Astrocyte (in vitro differentiated cells and primary cell): ENCODE measurements at places on chromosomes 1 and 21.
A peak's percentile ranks its signal among the peaks of the same experiment; 100 is the strongest.

DNA sequence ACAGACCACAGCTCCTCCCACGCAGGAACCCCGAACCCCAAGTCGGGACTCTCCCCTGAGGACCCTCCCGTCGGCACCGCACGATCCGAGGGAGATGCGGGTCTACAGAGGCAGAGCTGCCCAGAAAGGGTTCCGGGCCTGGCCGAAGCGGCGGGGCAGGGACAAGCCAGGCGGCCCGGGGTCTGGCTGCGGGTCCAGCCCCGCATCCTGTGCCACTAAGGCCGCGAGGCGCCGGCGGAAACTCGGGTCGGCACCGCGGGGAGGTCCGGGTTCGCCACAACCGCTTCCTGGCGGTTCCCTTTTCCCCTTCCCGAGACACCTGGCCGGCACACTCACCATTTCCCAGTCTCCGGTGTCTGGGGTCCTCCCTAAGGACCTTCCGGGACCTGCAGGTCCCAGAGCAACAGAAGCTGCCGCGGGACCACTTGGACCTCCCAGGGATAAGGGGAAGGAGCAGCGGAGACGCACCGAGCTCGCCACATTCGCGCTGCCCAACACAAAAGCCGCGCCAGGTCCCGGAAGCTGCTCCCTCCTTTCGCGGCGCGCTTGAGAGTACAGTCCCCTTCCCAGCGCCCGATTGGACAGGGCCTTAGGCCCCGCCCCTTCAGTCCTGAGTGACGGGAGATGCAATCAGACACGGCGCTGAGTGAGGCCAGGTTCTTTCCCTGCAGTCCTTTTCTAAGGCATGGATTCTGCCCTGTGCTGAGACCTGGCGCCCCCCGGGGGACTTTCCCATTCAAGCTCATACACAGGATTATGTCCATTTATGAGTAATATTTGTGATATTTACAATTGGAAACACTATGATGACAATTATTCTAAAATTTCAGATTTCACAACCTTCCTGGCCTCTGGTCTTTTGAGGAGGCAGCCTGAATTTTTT is at the start of gene ZNF670:
Gene ZNF670 (minus strand): TSS at position 554 of the 883 bp plus-strand sequence. CDS start 215 bp downstream, at position 339.
- peaks cover 6% of the 10 kb centered on the region for H3K4me1 ChIP-seq
- H3K4me3 ChIP-seq, result peak within 1 kb of the TSS; percentile 83
- DNase-seq, result peak; percentile 88
- peak within 1 kb of the TSS; percentile 78 for H3K27ac ChIP-seq
- no peaks in the 10 kb centered on the region for H3K36me3 ChIP-seq

GRCh38 chr1:203362720-203363025 is 11.8 kb upstream of the FMOD start:
- peaks cover 32% of the 10 kb centered on the region for H3K27me3 ChIP-seq
- H3K4me1 ChIP-seq, result no peaks in the 10 kb centered on the region
- no peak overlapping the region for H3K4me3 ChIP-seq
- no peak overlapping the region for H3K27ac ChIP-seq
- no peak for DNase-seq

GRCh38 chr1:119504831-119505230 is 2.2 kb upstream of the HSD3B1 start:
- H3K27me3 ChIP-seq, result no peaks in the 10 kb centered on the region
- DNase-seq, result no peak
- H3K4me3 ChIP-seq, result no peak overlapping the region
- no peak overlapping the region for H3K27ac ChIP-seq
- no peaks in the 10 kb centered on the region for H3K4me1 ChIP-seq

DNA sequence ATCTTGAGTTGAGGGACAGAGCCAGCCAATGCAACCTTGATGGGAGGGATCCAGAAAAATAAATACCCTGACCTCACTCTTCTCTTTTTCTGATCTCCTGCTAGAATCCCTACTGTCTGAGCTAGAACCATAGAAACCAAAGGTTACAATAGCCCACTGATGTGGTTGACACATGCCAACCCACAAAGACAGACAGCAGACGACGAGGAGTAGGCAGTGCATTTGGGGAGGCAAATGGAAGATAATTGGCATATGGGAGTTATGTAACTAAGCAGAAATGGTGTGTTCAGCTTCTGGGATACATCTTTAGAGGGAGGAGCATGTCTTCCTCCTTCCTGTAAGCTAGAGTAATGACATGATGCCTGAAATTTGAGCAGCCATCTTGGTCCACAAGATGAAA is 171.7 kb upstream of the FGGY start:
- no peaks in the 10 kb centered on the region for H3K36me3 ChIP-seq
- peaks cover 45% of the 10 kb centered on the region for H3K4me1 ChIP-seq
- no peak for DNase-seq
- no peaks in the 10 kb centered on the region for H3K27me3 ChIP-seq

DNA sequence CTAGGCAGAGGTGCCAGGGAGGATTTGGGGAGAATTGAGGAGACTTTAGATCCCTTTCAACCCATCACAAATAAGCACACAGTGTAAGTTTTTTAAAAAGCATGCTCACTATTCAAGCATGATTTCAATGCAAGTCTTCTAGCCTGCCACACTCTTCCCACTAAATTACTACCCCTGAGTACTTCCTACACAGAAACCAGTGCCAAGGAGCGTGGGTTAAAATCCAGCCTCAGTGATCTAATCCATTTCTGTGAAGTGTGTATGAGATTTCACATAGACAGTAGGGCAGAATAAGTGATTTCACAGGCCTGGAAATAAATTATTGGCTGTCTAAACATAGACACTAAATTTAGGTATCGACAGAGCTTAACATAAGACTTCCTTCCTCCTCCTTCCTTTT is 142.9 kb upstream of the ATP1B1 start:
- no peak for DNase-seq
- no peaks in the 10 kb centered on the region for H3K36me3 ChIP-seq

DNA sequence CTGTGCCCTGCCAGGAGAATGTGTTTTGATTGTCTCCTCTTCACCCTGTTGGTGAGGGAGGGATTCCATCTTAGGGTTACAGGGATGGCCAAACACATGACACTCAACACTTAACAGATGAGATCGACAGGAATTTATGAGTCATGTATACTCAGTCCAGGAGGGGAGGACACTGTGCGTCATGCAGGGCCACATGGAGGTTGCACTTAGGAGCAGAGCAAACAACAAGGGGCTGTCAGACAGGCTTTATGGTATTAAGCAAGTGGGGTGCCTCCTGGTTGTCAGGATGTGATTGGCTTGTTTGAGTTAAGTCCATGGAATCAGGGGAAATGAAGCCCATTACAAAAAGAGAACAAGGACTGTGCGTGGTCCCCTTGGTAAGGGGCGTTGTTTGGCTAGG is 26.9 kb downstream of the EDARADD start:
- H3K36me3 ChIP-seq, result no peaks in the 10 kb centered on the region
- H3K27ac ChIP-seq, result no peak overlapping the region
- DNase-seq, result no peak
- no peak overlapping the region for H3K4me3 ChIP-seq

DNA sequence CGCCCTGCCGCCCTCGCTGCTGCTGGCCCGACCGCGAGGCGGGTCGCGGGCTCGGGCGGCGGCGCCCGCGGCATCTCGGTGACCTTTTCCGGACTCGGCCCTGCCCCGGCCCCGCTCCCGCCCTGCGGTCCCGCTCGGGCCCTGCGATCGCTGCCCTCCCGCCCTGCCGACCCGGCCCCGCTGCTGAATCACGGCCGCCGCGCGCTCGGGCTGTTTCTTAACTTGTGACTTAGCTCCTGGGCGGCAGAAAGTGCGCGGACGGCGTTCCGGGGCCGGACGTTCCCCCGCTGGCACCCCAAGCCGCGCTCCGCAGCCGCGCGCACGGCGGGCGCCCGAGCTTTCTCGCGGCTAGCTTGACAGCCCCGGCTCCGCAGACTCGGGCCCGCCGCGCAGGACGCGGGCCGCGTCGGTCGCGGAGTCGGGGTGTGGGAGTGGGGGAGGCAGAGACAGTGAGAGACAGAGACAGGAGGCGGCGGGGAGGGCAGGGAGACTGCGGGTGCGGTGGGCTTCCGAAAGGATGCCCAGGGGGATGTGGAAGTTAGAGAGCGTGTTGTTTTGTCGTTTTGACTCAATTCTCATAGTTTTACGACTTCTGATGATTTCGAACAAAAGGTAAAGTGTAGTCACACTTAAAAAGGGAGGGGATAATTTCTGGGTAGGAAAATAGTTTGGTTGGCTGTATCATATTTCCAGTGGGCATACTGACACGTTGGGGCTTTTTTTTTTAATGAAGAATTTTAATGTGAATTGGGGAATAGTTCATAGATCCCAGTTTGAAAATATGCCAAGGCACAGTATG is 49.8 kb downstream of the PRDM2 start:
- H3K27me3 ChIP-seq, result no peaks in the 10 kb centered on the region
- H3K27ac ChIP-seq, result peak overlapping the region; percentile 81
- peaks cover 3% of the 10 kb centered on the region for H3K36me3 ChIP-seq
- peak overlapping the region; percentile 96 for H3K4me3 ChIP-seq
- H3K4me1 ChIP-seq, result peaks cover 18% of the 10 kb centered on the region

GRCh38 chr1:210143465-210144062 is 89.0 kb upstream of the SERTAD4 start:
- H3K36me3 ChIP-seq, result no peaks in the 10 kb centered on the region
- H3K27me3 ChIP-seq, result no peaks in the 10 kb centered on the region
- H3K4me1 ChIP-seq, result no peaks in the 10 kb centered on the region

- H3K27ac ChIP-seq, result no peak overlapping the region
- no peak overlapping the region for H3K4me3 ChIP-seq
- no peaks in the 10 kb centered on the region for H3K4me1 ChIP-seq
Measured at GRCh38 chr1:171973421-171973820, 132.1 kb downstream of the DNM3 start.

DNA sequence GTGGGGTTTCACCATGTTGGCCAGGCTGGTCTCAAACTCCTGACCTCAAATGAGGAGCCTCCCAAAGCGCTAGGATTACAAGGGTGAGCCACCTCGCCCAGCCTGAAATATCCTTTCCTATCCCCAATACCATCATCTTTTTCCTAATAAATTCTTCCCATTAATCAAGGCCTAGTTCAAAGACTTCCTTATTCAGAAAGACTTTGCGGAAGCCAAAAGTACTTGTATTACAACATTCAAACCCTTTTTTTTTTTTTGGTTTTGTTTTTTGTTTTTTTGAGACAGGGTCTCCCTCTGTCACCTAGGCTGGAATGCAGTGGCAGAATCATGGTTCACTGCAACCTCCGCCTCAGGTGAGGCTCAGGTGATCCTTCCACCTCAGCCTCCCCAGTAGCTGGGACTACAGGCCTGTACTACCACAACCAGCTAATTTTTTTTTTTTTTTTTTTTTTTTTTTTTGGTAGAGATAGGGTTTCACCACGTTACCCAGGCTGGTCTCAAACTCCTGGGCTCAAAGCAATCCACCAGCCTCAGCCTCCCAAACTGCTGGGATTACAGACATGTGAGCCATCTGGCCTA is 7.6 kb downstream of the SLC19A2 start:
- H3K36me3 ChIP-seq, result no peaks in the 10 kb centered on the region
- no peak overlapping the region for H3K27ac ChIP-seq
- no peaks in the 10 kb centered on the region for H3K4me1 ChIP-seq
- DNase-seq, result no peak

GRCh38 chr1:94920061-94920460 is 6.8 kb downstream of the CNN3 start:
- H3K27ac ChIP-seq, result peak overlapping the region; percentile 2
- peaks cover 3% of the 10 kb centered on the region for H3K36me3 ChIP-seq
- H3K4me3 ChIP-seq, result no peak overlapping the region
- H3K27me3 ChIP-seq, result no peaks in the 10 kb centered on the region

DNA sequence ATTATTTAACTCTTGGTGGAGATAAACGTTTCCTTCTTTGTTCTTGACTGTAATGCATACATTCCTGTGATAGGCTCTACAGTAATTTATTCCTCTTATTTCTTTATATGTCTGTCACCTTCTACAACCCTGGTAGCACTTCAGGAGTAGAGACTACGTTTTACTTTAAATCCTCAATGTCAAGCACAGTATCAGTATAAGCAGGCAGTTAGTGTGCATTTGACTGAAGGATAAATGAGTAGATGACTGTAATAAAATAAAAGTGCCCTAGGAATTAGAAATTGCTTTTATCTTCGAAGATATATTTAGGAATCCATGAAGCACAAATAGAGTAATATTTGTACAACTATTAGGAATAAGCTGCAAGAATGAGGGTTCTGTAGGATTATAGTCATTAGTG is 599.6 kb upstream of the PRMT6 start:
- H3K4me1 ChIP-seq, result no peaks in the 10 kb centered on the region
- H3K27me3 ChIP-seq, result no peaks in the 10 kb centered on the region
- no peaks in the 10 kb centered on the region for H3K36me3 ChIP-seq
- no peak for DNase-seq
- no peak overlapping the region for H3K4me3 ChIP-seq

DNA sequence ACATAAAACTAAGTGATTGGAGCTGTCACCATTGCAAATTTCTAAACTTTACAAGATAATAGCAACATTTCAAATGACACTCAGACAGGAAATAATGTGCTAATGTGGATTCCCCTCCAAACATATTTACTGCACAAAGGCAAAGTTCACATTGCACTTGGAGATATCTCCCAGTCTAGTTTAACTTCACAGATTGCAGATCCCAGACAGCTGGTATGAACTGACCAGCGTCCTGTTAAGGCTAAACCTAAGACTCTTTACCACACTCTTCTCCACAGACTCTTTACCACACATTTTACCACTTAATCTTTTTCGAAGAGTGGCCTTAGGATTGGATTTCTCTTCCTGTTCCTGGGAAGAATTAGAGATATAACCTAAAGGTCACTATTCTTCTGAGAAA is 40.6 kb upstream of the HSD3B1 start:
- H3K27ac ChIP-seq, result no peak overlapping the region
- DNase-seq, result no peak
- no peaks in the 10 kb centered on the region for H3K36me3 ChIP-seq
- no peaks in the 10 kb centered on the region for H3K4me1 ChIP-seq
- no peaks in the 10 kb centered on the region for H3K27me3 ChIP-seq
- H3K4me3 ChIP-seq, result no peak overlapping the region

DNA sequence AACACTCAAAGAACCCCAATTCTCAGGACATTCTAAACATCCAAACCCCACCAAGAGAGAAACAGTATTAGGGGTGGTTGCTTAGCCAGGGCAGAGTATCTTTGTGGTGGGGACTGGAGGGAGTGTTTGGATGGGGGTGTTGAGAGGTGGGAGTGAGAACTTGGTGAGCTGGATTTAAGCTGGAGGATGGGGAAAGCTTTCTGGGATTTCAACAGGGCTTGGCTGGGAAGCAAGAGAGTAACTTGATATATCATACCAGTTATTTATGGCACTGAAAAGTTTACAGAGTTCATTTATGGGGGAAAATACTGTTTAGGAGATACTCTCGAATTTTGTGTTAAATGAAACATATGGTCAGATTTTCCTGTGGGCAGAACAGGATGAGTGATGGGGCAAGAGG is 6.8 kb upstream of the CNIH3 start:
- no peaks in the 10 kb centered on the region for H3K27me3 ChIP-seq
- DNase-seq, result no peak
- H3K27ac ChIP-seq, result no peak overlapping the region
- no peaks in the 10 kb centered on the region for H3K4me1 ChIP-seq
- H3K4me3 ChIP-seq, result no peak overlapping the region
- H3K36me3 ChIP-seq, result no peaks in the 10 kb centered on the region

GRCh38 chr1:225467193-225468020 is 39.6 kb upstream of the LBR start:
- H3K27ac ChIP-seq, result no peak overlapping the region
- H3K4me3 ChIP-seq, result no peak overlapping the region
- H3K4me1 ChIP-seq, result peaks cover 21% of the 10 kb centered on the region
- DNase-seq, result no peak
- H3K36me3 ChIP-seq, result no peaks in the 10 kb centered on the region
